ENCODE measurements at places on chromosomes 13 and 19. TPM values are rescaled to one million over a fixed set of nuclear protein-coding genes. Genes with fewer than 3 reads are reported as not detected.

The CEACAM19 gene
- 0.85 TPM for total RNA-seq

The HIPK4 gene
- 0.05 TPM for total RNA-seq

The ZNF730 gene
- 1.2 TPM for total RNA-seq

The VSTM1 gene
- not detected for total RNA-seq

The TRMT1 gene
- total RNA-seq, result 47.0 TPM

The WDR88 gene
- not detected for total RNA-seq

The TMEM238 gene
- 1.0 TPM for total RNA-seq

The KLK5 gene
- total RNA-seq, result not detected

The CDX2 gene
- not detected for total RNA-seq

The NKPD1 gene
- 0.37 TPM for total RNA-seq

The MUC16 gene
- under 0.01 TPM for total RNA-seq

The ATXN8OS gene
- total RNA-seq, result not detected

The ZNF599 gene
- total RNA-seq, result 8.7 TPM

The MADCAM1 gene
- total RNA-seq, result 0.34 TPM

The FCER2 gene
- total RNA-seq, result not detected

The ZNF582 gene
- total RNA-seq, result 2.5 TPM

The NMRK2 gene
- not detected for total RNA-seq

The FUT1 gene
- total RNA-seq, result 10.9 TPM

The ZNF541 gene
- 0.33 TPM for total RNA-seq

The SPTBN4 gene
- total RNA-seq, result 0.05 TPM

The ZNF558 gene
- total RNA-seq, result 1.8 TPM

The RHPN2 gene
- 13.4 TPM for total RNA-seq

The ZNF135 gene
- total RNA-seq, result 1.7 TPM

The PEAK3 gene
- total RNA-seq, result 0.19 TPM

The ZNF837 gene
- 4.1 TPM for total RNA-seq

The UHRF1 gene
- total RNA-seq, result 22.0 TPM

All from dermis blood vessel endothelial cell (primary cell).